Hematopoietic multipotent progenitor cell treated with erythropoietin and hydrocortisone succinate and interleukin-3 and kit ligand, for 6 days (in vitro differentiated cells): ENCODE measurements at places on chromosomes 13 and 19.

DNA sequence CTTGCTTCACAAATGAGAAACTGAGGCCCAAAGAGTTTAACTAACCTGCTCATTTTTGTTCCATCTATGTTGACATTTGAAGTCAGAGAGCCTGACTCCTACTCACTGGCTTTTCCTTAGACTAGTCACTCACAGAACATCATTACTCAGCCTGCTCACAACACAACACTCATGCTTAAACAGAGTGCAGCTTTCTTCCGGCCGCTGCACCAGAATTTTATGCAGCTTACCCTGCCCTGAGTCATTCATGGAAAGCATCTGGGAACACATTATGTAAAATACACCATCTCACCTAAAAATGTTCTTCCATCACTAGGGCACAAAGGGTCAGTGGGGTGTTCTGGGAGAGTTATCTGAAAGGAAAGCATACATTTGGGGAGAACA is 303.4 kb downstream of the SPRY2 start:
- DNase-seq = no peak

- DNase-seq = no peak
These were observed 138.1 kb upstream of the KL start for GRCh38 chr13:32878163-32878562.

- DNase-seq = no peak
These were observed 4.4 kb upstream of the SRRM5 start for GRCh38 chr19:43607238-43608205.

- DNase-seq = peak; percentile 96
These were observed 1.2 kb upstream of the LENG9 start for GRCh38 chr19:54464630-54465425.

GRCh38 chr19:12112701-12113100 is 27.4 kb downstream of the ZNF20 start:
- no peak for DNase-seq

GRCh38 chr13:45565331-45565730 is 50.2 kb downstream of the ERICH6B start:
- peak; percentile 66 for DNase-seq

- DNase-seq = no peak
These were observed 4.2 kb downstream of the CD70 start for GRCh38 chr19:6586726-6587092.

DNA sequence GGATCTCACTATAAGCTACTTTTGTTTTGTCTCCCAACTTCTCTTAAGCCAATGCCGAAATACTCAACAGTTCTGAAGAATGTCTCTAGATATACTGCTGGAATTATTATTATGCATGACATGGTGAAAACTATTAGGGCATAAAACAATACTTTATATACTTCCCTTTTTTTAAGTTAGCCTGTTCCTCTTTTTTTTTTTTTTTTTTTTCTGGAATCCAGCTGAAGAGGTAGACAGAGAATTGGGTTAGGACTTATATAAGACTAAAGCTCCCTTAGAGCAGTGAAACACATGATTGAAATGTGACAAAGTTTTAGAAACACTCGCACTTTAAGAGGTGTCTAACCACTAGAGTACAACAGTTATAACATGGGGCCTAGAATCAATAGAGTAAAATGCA is 850.9 kb upstream of the PCDH9 start:
- DNase-seq = peak; percentile 14

- DNase-seq = no peak
These were observed 262.4 kb upstream of the SPRY2 start for GRCh38 chr13:80603351-80603750.

- no peak for DNase-seq
These were observed 173.5 kb downstream of the DNAJC15 start for GRCh38 chr13:43196750-43197370.

DNA sequence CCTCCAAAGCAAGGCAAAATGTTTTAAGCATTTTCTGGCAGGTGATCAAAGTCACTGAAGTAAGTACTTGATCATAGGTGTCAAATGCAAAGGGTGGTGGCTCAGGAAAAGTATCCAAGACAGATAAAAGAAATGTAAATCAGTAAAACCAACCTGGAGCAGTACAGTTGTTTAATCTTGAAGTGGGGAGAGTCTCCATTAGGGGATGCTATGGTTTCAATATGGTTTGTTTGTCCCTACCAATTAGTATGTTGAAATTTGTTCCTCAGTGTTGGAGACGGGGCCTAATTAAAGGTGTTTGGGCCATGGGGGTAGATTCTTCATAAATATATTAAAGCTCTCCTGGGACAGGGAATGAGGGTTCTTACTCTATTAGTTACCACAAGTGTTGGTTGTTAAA is 1781.7 kb upstream of the PRR20A start:
- DNase-seq = no peak

DNA sequence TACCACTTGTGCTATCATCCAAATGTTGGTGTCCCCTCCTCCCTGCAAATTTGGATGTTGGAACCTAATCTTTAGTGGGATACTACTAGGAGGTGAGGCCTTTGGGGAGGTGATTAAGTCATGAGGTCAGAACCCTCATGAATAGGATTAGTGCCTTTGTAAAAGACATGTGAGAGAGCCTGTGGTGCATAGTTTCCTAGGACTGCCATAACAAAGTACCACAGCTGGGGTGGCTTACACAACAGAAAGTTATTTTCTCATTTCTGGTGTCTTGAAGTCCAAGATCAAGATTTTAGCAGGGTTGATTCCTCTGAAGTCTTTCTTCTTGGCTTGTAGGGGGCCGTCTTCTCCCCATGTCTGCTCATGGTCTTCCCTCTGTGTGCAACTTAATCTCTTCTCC is 562.6 kb upstream of the ARGLU1 start:
- DNase-seq = no peak

- DNase-seq = peak; percentile 56
These were observed 33.5 kb upstream of the USPL1 start for GRCh38 chr13:30584051-30584731.

GRCh38 chr19:35592226-35592625 is 6.3 kb downstream of the PMIS2 start:
- peak; percentile 63 for DNase-seq

DNA sequence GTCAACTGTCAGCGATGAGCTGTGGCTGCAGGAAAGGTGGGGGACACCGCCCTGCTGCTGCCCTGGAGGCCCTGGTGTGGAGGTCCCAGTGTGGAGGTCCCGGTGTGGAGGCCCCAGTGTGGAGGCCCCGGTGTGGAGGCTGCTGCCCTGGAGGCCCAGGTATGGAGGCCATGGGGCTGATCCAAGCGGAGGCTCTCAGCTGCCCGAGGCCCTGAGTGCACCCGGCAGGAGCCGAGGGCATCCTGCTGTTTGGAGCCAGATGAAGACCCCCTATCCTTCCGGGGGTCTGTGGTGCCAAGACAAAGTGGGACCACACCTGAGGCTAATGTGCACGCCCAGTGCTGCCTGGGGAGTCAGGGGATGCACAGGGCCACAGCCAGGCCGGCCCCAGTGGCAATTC is 210.4 kb upstream of the SOX1 start:
- no peak for DNase-seq

DNA sequence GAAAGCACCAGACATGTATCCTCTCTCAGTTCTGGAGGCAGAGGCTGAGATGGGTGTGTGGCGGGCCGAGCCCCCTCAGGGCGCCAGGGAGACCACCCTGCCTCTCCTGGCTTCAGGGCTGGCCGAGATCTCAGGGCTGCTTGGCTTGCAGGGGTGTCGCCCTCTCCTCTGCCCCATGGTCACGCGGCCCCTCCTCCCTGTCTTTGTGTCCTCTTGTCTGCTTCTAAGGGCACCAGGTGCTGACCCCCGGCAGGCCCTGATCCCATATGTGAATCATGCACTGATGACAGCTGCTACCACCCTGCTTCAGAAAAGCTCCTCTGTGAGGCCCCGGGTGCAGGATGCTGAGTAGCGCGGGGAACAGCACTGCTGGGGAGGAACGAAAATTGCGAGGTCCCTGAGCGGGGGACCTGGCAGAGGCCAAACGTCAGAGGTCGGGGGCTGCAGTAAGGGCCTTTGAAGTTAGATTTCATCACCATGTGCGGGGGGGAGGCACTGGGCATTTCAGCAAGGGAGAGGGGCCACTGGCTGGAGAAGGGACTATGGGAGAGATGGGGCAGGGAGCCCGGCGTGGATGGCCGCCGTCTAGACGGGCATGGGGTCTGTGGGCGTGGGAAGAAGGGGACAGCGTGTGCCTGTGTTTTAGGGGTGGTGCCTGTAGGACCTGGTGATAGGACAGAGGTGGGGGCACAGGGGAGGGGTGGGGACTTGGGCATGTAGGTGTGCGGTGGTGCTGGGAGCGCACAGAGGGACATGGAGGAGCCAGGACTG is 125.2 kb downstream of the KDM4B start:
- no peak for DNase-seq

DNA sequence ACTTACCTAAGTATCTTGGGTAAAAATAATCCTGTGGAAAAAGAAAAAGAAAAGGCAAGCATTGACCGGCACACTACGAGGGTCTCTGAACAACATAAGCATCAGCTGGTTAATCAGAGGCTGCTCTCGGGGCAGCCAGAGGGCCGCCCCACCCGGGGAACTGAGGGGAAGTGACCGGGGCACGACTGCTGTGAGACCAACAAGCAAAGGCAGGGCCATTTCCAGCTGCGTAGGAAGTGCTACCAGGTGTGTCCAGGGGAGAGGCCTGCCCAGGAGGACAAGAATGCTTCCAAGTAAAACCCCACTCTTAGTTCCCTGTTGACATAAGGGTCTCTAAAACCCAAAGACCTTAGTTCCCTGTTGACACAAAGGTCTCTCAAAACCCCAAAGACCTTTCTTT is 15.9 kb downstream of the GAS6 start:
- no peak for DNase-seq

DNA sequence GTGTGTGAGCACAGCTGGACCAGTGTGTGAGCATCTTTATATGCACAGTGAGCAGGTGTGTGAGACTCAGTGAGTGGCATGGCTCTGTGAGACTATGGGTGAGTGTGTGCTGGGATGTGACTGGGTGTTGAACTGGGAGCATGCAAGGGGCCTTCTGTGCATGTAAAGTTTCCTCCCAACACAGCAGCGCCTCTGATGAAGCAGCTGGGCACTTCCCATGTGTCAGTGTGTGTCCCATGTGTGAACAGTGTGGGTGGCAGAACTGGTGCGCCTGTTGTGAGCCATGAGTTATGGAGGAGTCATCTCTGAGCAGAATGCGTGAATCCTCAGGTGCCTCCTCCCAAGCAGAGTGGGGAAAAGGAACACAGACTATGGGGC is 24.1 kb downstream of the LGALS16 start:
- no peak for DNase-seq

DNA sequence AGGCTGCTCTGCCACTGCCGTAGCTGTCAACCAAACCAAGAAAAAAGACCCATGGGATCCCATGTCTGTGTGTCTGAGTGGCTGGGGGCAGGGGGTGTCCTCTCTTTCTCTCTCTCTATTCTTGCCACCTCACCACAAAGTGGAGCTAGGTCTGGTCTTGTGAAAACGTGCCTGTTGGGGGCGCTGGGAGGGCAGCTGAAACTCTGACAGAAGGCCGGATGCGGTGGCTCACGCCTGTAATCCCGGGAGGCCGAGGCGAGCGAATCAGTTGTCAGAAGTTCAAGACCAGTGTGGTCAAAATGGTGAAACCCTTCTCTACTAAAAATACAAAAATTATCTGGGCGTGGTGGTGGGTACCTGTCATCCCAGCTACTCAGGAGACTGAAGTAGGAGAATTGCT is 29.2 kb downstream of the ZNF146 start:
- DNase-seq = no peak

DNA sequence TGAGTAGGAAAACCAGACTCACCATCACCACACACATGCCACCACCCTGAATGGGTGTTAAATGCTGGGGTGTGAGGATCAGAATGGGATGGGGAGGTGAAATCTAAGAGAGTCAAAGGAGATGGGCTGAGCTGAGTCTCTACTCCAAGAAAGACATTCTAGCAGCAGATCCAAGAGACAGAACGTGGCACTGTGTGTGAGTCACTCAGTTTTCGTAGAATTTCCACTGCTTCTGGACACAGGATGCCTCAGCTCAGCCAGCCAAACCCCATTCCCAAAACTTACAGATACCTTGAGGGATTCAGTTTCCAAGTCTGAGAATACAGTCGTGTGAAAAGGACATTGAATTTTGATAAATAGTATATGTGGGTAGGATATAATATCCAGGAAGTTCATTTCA is 7.3 kb upstream of the CYP2A7 start:
- no peak for DNase-seq

GRCh38 chr13:47044842-47045241 is 148.0 kb upstream of the HTR2A start:
- DNase-seq = no peak

DNA sequence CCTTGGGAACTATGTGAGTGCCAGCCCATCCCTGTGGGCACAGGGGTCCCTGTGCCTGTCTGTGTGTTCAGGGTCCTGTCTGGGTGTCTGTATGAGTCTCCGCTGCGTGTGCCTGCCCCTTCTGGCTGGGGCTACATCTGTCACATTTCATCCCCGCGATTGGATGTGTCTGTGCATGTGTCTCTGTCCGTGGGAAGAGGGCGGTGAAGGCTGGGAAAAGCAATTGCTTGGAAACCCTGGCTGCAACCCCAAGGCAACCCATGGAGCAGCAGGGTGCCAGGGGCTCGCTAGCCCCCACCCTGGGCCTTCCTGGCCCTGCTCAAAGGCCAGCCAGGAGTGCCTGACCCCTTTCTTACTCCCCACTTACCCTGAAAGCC is 1.4 kb downstream of the MAG start:
- DNase-seq = no peak

- DNase-seq = no peak
These were observed 116.3 kb downstream of the FOXO1 start for GRCh38 chr13:40550130-40550529.

DNA sequence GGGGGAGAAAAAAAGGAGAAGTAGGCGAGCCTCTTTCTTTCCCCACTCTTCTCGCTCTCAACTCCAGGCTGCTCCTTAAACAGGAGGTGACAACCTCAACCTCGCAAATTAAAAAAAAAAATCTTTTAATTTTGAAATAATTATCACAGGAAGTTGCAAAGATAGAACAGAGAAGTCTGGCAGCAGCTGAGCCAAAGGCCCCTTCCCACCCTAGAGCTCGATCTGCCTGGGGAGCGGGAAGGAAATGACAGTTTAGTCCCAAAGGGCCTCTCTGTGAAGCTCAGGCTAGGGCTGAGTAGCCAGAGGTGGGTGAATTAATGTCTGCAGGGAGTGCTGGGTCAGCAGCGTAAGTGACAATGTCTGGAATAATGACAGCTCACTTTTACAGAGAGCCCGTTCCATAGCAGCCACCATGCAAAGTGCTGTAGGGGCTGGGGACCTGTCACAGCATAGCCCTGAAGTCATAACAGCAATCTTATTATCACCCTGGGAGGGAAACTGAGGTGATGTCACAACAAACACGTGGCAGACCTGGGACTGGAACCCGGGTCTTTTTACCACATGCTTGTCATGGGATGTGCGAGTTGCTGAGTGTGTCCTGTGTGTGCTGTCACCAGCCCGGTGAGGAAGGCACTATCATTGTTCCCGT is 8.8 kb upstream of the CD22 start:
- DNase-seq = peak; percentile 13

GRCh38 chr19:34712395-34713261 is 21.4 kb upstream of the ZNF181 start:
- peak; percentile 91 for DNase-seq
